Skeletal muscle cell (primary cell): ENCODE measurements at places on chromosomes 7 and 10.

DNA sequence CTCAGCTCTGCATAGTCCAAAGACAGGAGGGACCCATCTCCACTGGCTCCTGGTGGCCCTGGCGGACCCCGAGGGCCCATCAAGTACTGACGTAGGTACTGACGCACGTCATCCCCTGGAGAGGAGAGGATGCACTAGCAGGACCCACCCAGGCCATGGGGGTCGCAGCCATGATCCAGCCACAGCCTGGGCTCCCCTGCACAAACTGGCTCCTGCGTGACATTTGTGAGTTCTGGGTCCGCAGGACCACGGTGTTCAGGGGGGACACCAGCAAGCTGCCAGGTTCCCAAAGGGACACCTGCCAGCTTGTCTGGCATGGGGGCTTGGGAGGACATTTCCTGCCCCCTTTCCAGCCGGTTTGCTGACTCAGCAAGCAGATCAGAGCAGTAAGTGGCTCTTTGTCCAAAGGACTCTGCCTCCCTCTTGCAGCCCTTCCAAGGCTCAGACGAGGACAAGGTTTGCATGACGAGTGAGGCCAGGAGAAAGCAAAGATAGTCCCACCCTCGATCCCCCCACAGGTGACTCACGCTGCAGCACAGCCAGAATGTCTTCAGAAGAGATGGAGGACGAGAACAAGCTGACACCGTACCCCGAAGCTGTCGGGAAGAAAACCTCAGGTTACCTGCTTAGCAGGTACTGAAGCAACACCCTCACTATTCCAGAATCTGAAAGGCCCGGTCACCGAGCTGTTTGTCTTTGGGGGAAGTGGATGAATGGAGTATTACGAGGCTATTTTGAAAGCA is 49.0 kb downstream of the COL17A1 start:
- DNase-seq: no peak

GRCh38 chr7:116511552-116512519 is 12.3 kb downstream of the CAV2 start:
- no peak for DNase-seq

GRCh38 chr7:114554781-114555537 is 140.3 kb downstream of the FOXP2 start:
- DNase-seq: peak; percentile 48

GRCh38 chr10:98659951-98660350 is 213.2 kb upstream of the HPS1 start:
- no peak for DNase-seq

DNA sequence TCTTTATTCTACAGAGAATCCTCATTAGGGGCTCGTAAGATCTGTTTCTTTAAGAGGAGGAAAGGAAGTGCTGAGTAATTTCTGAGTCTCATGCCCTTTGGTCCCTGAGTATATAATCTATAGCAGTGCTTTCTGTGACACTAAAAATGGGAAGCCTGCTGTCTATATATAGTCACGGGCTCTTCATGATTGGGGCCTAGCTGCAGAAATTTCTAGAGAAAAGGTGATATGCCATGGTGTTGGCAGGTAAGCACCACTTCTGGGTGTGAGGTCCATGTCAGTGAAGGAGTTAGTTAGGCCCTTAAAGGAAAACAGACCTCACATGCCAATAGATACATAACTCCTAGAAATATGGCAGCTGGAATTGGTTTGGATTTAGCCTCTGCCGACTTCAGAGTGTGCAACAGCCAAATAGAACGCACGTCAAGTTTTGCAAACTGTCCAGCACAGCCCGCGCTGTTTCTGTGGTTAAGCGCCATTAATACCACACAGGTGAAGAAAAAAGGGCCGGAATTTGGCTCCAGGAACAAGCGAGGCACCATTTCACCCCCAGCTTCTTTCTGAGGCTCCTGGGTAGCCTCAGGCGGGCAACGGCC is 123.2 kb downstream of the TACC2 start:
- no peak for DNase-seq

GRCh38 chr10:51878695-51879094 is 179.3 kb upstream of the CSTF2T start:
- no peak for DNase-seq

- DNase-seq: no peak
Measured at GRCh38 chr7:75038508-75038907, 35.1 kb downstream of the RCC1L start.

DNA sequence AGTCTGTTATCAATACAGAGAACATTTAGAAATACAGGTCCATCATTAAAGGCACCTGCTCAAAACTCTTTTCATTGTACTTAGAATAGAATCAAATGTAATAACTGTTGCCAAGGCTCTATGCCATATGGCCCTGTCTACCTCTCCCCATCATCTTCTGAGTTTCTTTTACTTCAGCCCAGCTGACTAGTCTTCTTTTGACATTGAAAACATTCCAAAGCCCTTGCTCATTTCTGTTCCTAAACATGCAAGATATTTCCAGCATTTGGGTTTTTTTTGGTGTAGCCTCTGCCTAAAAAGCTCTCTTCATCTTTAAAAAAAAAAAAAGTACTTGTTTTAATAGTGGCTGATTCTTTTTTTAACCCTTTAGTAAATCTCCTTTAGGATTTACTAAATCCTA is 165.5 kb upstream of the SMIM30 start:
- peak; percentile 17 for DNase-seq

- DNase-seq: no peak
Measured at GRCh38 chr7:158450476-158451124, 137.0 kb downstream of the PTPRN2 start.

DNA sequence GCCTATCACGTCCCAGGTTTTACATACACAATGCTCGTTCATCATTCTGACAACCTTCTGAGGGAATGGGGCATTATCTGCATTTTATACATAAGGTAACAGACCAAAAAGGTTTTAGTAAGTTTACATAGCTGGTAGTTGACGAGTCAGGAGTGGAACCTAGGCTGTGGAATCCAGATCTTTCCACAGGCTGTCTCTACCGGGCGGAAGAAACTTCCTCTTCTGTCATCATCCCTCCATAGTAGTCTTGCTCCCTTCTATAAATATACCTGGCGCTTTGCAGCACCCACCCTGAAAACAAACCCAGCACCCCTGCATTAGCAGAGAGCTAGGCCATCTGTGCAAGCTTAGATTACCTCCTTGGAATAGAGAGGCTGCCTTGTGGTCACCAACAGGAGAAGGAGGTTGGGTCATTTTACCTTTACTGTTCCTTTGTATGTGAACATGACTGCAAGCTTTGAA is 1.3 kb downstream of the TSPAN13 start:
- no peak for DNase-seq

GRCh38 chr10:124308811-124309210 is 109.9 kb downstream of the OAT start:
- DNase-seq: no peak

GRCh38 chr7:11607686-11608085 is 224.3 kb downstream of the THSD7A start:
- DNase-seq: no peak

DNA sequence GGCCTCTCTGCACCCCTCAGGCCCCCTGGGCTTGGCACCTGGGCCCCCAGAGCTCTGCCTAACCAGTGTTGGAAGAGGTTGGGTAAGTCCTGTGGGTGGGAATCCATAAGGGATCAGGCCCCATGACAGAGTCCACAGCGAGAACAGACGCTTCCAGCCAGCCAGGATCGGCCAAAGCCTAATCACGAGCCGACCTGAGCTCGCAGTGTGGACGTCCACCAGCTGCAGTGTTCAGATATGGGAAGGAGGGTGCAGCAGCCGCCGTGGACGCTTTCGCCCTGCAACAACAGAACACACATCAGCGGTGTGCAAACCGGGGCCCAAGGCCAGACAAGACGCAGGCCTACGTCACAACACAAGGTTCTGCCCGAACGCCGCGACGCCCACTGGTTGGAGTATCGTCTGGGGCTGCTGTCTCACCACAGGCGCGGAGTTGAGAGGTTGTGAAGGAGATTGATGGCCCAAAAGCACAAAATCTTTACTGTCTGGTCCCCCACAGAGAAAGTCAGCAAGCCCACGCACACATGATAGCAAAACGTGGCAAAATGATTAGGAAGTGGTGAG is 102.1 kb downstream of the FOXL3 start:
- no peak for DNase-seq

DNA sequence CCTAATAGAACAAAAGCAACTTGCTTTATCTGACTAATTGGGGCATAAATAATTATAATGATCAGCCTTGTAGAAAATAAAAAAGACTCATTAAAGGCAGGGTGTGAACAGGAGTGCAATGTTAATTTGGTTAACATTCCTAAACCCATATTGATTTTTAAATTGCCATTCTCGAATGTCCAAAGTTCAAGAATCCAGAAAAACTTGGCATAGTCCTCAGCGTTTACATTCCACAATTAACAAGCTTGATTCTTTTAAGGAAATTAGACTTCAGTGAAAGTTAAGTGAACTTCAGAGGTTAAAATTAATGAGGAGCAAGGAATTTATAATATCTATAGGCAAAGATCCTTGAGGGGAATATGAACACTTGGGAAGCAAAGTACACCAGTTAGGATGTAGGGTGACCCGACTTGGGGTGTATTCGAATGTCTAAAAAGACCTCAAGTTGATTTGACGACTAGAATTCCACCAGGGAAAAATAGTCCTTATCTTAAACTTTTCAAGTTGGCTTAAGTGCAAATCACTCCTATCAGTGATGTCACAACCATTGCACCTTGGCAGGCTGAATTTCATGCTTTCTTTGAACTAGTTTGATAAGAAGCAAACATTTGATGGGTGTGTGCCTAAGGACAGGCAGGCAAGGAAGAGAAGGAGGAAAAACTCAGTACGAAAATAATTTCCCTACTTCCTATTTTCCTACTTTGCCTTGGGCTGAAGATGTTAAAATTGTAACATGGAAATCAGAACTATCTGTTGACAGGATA is 830.4 kb upstream of the COBL start:
- no peak for DNase-seq

DNA sequence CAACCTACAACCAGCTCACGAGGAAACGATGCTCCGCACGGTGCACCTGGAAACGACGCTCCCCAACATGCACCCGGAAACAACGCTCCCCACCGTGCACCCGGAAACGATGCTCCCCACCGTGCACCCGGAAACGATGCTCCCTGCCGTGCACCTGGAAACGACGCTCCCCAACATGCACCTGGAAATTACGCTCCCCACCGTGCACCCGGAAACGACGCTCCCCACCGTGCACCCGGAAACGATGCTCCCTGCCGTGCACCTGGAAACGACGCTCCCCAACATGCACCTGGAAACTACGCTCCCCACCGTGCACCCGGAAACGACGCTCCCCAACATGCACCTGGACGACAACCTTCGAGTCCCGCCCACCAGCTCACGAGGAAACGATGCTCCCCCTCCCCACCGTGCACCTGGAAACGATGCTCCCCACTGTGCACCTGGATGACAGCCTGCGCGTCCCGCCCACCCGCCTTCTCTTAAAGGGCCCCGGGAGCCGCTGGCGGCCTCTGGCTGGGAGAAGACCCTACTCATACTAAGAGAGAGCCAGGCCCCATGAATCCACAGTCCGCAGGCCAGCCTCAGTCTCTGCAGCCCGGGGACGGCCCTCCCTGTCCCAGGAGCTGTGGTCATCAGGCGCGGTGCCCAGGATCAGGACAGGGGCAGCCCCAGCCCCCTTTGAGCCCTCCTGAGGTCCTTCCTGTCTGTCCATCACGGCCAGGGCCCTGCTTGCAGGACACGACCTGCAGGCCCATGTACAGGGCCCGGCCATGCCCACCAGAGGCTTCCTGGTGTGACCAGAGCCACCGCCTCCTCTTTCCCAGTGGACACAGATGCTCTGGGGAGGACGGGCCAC is 98.3 kb downstream of the PDGFA start:
- no peak for DNase-seq

GRCh38 chr7:15334536-15335263 is 227.1 kb downstream of the AGMO start:
- no peak for DNase-seq

GRCh38 chr10:117165538-117166417 is 27.7 kb upstream of the VAX1 start:
- no peak for DNase-seq
